ENCODE measurements at places on chromosomes 5 and 9.
A peak's percentile ranks its signal among the peaks of the same experiment; 100 is the strongest.

GRCh38 chr5:53575831-53576230 is 15.4 kb downstream of the NDUFS4 start:
- no peak for DNase-seq

DNA sequence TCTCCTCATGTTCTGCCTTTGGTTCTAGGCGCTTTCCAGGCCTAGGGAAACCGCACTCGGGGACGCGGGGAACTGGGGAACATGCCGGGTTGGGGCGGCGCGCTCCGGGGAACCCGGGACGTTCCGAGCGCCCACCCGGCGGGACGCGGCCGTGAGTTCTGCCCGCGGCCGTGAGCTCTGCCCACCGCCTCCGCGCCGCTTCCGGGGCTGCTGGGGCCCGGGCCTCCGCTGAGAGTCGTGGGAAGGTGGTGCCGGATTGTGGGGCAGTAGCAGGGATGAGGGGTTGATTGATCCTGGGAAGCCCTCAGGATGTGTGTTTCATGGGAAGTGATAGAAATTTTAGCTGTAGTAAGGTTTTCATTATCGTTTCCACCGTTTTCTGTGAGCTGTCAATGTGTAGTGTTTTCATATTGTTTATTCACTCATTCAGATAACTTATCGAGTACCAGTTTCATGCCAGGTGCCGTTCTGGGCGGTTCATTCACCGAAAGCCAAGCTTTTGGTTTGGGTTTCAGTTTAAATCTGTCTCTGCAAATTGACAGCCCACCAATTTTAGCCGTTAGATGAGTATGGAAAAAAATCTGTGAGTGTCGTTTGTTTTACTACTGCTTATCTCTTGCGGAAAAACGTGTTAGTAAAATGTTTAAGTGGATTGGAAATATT is 657 bp downstream of the MTRR start:
- no peak for DNase-seq

DNA sequence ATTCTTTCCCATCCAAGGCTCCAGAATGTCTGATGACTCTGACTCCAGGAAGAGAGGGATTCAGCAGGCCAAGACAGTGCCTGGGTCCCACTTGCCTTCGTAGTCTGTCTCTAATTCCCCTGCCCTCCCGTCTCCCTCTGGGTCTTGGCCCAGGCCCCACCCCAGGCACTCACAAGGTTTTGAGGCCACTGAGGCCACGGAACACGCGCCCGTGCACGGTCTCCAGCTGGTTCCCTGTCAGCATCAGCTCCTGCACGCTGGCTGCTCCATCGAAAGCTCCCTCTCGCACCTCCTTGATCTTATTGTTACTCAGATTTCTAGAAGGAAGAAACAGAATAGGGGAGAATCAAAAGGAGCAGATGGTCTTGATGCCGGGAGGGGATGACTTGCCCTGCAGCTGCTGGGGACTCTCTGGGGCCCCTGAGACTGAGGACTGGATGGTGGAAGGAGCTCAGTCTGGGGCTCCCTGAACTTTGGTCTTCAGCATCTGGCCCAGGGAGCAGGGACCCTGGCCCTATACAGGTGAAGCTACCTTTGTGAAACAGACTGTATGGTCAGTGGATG is 174.6 kb upstream of the PANK3 start:
- no peak for DNase-seq

DNA sequence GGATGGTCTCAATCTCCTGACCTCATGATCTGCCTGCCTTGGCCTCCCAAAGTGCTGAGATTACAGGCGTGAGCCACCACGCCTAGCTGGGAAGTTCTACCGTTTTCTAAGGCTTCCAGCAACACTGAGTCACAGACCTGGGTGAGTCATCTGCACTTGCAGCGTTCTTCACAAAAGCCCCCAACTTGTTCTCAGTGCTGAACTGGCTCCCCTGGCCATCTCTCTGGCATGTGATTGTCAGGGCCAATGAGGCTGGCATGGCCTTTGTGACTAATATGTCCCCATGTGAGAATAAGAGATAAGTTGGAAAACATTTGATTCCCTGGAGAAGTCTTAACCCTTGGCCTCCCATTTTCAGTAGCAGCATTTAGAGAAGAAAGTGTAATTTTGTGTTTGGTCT is 124.4 kb downstream of the WDR41 start:
- no peak for DNase-seq

- DNase-seq = no peak
Observed at GRCh38 chr5:9218358-9218757, 327.5 kb downstream of the SEMA5A start.

GRCh38 chr5:140151144-140152021 is 23.6 kb upstream of the CYSTM1 start:
- no peak for DNase-seq

DNA sequence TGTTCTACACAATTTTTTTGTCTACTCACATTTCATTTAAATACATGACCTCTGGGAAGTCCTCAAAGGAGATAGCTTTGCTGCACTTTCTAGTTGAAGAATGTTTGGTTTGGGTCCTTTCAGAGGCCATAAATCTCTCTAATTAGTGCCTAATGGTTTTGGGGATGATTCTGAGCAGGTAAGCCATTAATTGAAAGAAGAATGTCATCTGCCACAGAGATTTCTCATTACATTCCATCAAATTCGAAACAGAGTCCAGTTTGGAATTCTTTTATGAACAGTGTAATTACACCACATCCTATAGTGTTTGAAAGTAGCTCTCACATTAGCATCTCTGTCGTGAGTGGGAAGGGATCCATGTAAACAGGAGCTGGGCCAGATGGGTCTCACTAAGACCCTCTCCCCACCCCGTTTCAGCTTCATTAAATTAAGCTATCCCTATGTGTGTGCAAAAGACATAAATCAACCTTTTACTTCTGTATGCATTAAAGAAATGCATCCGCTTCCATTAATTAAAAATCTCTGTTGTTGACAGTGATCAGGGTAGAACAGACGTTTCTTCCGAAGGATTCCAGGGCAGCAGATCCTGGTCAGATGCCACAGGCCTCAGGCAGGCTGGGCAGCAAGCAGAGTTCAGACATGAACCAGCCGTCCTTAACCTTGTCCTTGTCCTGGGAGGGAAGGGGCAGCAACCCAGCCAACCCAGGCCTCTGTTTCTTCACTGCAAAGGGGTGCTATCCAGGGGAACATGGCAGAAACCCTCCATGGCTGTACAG is 99.8 kb upstream of the MAP1B start:
- no peak for DNase-seq

GRCh38 chr9:71483436-71483835 is 284.9 kb downstream of the CEMIP2 start:
- DNase-seq = no peak

- DNase-seq = no peak
Observed at GRCh38 chr5:137718611-137719010, 17.3 kb downstream of the KLHL3 start.

- DNase-seq = no peak
Observed at GRCh38 chr5:133455676-133456075, 156.7 kb downstream of the FSTL4 start.

GRCh38 chr9:91158946-91159345 is 202.8 kb downstream of the AUH start:
- DNase-seq = no peak

GRCh38 chr5:177507165-177507564 is 2.5 kb downstream of the DOK3 start:
- no peak for DNase-seq

- no peak for DNase-seq
Observed at GRCh38 chr5:160467555-160468362, 46.1 kb downstream of the PTTG1 start.

GRCh38 chr9:127166651-127167524 is 44.5 kb upstream of the ANGPTL2 start:
- no peak for DNase-seq

- DNase-seq = no peak
Observed at GRCh38 chr5:171386861-171387344, 746 bp upstream of the NPM1 start.

GRCh38 chr9:21974722-21975409 is 19.3 kb downstream of the CDKN2A start:
- peak; percentile 30 for DNase-seq

- no peak for DNase-seq
Observed at GRCh38 chr5:55104036-55104772, 1.8 kb downstream of the GZMA start.

- no peak for DNase-seq
Observed at GRCh38 chr9:106846857-106847256, 16.1 kb upstream of the ZNF462 start.

- no peak for DNase-seq
Observed at GRCh38 chr5:22590677-22591268, 262.4 kb downstream of the CDH12 start.

- DNase-seq = no peak
Observed at GRCh38 chr9:127935765-127936221, 1.9 kb downstream of the DPM2 start.

- no peak for DNase-seq
Observed at GRCh38 chr5:93145767-93146166, 435.3 kb downstream of the NR2F1-AS1 start.

- no peak for DNase-seq
Observed at GRCh38 chr5:87394411-87395165, 18.1 kb downstream of the CCNH start.

DNA sequence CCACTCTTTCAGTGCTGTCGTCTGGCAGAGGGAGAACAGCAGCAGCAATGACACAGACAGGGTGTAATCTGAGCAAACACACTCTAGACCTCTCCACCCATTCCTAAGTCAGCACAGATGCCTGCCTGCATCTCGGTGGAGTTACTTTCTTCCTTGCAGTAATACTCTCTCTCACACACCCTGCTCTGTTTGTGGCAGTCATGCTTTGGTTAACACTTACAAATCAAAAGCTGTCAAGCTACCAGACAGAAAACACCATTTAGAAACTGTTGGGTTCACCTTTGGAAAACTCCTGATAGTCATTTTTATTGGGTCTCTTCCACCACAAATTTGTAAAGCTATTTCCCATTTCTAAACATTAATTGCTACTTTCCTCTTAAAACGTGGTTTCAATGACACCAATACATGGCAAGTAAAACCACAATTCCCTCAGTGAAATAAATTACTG is 27.3 kb downstream of the LHFPL2 start:
- DNase-seq = no peak

DNA sequence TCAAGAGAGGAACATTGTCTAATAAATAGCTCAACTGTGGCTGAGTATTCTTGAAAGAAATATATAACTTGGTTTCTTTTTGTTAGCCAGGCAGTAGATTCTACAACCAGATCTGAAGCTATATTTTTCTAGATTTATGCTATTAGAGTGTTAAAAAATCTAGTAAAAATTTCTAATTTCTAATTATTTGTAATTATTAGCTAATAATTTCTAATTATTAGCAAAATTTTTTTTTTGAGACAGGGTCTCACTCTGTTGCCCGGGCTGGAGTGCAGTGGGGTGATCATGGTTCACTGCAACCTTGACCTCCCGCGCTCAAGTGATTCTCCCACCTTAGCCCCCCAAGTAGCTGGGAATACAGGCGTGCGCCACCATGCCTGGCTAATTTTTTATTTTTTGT is 2.8 kb downstream of the RAD17 start:
- DNase-seq = no peak

DNA sequence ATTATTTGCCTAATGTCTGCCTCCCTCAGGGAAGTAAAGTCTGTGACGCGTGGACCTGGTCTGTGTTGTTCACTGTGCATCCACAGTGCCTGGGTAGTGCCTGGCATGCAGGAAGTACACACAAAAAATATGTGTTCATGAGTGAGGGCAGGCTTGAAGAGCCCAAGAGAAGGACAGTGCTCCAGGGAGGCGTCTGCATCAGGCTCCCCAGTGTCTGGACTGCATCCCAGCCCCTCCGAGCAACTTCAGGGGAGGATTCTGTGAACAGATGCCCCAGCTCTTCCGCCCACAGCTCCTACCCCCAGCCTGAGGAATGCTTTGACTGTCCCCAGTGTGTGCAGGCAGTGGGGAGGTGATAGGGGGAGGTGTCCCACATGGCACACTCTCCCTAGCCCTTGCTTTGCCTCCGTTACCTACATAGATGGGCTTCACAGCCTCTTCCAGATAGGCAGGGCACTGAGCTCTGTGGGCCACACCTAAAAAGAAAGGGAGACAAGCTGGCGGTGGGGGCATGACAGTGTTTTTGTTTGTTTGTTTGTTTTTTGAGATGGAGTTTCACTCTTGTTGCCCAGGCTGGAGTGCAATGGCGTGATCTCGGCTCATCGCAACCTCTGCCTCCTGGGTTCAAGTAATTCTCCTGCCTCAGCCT is 25.4 kb downstream of the IRF1 start:
- no peak for DNase-seq

GRCh38 chr5:10731913-10732312 is 29.1 kb downstream of the DAP start:
- no peak for DNase-seq

DNA sequence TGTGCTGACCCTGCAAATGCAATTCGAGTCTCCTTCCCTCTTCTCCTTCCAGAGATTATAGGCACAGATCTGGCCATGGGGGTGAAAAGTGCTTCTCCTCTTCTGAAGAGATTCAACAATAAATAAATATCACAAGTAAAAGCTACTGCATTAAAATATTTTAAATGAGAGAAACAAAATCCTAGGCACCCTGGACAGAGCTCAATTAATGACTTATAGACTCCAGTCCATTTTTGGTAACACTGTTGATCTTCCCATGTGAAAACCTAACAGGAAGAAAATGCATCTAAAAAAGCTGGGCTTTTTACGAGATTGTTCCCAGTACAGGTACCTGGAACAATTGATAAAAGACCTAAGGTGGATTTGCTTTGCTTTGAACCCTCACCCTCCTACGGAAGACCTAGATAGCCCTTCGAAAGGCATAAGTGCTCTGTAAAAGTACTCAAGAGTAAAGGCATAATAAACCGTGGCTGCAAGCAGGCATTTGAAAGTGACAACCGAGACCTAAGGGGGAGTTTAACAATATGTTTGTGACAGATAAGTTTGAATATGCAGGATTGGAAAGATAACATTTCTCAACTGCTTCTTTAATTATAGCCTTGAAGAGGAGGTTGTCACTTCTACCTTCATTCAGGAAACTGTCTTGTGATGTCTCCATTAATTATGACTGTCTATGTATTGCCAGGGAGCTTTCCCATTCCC is 29.4 kb upstream of the MED10 start:
- no peak for DNase-seq

- DNase-seq = no peak
Observed at GRCh38 chr5:169688106-169688505, 51.0 kb downstream of the DOCK2 start.

- no peak for DNase-seq
Observed at GRCh38 chr9:132008184-132008803, 71.4 kb downstream of the MED27 start.

DNA sequence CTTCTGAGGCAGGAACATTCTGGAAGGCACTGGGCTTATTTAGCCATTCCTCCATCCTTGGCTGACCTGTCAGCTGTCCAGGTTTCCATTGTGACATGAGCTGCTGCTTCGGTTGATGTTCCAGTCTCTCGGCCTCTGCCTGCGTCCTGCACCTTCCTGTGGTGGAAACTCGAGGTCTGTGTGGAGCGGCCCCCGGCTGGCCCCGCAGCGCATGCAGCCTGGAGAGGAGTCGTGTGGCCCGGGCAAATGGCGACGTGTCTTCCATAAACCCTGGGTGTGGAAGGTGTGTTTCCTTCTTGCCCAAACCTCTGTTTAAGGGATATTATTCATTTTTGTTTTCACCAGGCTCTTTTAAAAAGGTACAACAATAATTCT is 36.5 kb upstream of the SLC9A3 start:
- DNase-seq = no peak

Measured in progenitor cell of endocrine pancreas (in vitro differentiated cells).